ENCODE measurements at places on chromosomes 1 and 21.
A peak's percentile ranks its signal among the peaks of the same experiment; 100 is the strongest.

- no peak for DNase-seq
These were observed 414.0 kb upstream of the KAZN start for GRCh38 chr1:14184454-14184853.

DNA sequence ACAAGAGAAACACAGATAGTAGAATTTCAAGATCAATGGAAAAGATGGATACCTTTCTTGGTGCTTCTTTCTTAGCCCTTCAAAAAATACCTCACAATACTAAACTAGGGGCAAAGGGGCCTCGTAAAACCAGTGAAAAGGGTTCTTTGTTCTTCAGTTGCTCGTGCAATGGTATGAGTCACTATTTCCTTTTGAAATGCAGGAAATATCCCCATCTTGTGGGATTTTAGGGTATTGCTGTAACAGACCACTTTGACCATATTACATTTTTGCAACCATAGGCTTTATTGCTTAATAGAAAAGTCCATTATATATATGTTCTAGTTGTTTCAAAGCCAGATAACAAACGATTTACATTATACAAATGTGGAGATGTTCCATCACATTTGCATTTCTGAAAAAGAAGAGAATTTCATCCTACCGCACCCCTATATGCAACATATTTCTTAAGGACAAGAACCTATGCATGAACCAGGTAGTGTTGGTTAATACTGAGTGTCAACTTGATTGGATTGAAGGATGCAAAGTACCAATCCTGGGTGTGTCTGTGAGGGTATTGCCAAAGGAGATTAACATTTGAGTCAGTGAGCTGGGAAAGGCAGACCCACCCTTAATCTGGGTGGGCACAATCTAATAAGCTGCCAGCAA is 88.6 kb upstream of the PKN2 start:
- DNase-seq, result no peak

- no peak for DNase-seq
These were observed 27.9 kb downstream of the FAAP20 start for GRCh38 chr1:2166695-2167094.

DNA sequence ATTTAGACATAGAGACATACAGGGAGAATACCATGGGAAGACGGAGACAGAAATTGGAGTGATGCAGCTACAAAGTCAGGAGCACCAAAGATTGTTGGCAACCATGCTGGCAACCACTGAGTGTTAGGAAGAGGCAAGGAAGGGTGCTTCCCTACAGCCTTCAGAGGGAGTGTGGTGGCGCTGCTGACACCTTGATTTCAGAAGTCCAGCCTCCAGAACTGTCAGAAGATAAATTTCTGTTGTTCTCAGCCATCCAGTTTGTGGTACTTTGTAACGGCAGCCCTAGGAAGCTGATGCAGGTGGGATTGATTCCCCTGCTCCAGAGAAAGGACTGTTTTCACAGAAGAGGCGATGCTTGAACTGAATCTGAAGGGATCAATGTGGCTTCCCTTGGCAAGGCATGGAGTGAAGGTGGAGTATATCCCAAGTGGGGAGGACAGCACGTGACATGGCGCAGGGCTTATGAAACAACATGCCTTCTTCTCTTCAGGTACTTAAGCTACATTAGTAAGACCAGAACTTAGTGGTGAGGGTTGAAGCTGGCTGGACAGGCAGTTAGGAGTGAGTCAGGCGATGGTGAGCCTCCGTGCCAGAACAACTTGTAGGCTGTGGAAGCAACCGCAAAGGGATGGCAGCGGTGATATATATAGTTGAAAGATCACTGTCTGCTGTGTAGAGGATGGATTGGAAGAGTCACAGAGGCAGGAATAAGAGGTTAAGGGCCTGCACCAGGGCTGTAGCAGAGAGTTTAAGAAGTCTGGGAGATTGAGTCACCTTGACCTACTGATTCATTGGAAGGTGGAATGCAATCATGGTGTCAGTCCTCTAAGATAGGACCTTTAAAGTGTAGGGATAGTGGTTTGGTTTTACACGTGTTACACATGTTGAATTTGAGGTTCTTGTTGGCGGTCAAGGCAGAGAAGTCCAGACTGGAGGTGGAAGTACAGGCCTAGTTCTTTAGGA is 2.1 kb downstream of the LEPR start:
- no peak for DNase-seq

GRCh38 chr1:201761178-201761577 is 67.8 kb upstream of the IPO9 start:
- DNase-seq, result no peak

DNA sequence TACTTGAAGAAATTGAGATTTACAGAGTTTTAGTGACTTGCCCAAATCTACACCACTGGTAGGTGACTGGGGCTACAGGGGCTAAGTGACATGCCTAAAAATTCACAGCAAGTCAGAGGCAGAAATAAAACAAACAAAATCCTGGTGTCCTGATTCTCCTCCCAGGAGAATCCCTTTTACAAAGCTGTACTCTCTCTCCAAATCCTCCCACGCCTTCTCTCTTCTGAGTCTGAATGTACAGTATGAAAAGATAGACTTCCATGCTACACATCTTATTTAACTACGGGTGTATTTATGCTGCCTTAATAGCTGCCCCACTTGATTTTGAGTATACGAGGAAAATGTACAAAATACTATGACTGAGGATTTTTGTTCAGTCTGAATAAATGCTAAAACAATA is 65.4 kb downstream of the SGIP1 start:
- no peak for DNase-seq

DNA sequence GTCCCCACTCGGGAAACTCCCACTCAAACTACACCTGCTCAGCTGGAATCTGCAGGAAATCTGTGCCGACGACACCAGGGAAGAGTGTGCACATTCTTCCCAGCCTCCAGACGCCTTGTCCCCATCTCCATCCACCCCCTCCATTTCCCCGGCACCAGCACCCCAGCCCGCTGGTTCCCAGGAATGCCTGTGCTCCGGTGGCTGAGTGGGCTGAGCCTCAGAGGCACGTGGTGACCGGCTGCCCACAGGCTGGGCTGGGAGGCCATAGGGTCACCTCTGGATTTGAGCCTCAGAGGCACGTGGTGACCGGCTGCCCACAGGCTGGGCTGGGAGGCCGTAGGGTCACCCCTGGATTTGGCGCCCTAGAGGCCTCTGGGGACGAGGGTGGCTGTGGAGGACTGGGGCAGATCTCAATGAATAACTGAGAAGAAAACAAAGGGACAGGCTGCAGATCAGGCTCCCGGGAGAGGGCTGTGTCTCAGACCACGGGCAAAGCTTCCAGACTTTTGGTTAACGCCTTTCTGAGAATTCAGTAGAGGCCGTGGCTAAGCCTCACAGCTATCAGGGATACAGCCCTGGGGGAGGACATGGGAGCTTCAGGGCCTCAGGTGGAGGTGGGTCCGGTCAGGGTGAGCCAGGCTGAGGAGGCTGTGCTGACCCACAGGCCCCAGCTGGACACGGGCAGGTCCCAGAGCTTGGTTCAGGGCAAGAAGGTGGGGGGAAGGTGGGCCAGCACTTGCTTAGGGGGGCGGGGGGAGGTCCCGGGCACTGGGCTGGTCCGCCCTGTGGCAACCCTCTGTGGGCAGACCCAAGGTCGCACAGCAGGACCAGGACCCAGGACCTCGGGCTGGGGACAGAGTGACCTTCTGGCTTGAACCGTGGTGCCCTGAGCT is 17.3 kb upstream of the TTLL10 start:
- no peak for DNase-seq

DNA sequence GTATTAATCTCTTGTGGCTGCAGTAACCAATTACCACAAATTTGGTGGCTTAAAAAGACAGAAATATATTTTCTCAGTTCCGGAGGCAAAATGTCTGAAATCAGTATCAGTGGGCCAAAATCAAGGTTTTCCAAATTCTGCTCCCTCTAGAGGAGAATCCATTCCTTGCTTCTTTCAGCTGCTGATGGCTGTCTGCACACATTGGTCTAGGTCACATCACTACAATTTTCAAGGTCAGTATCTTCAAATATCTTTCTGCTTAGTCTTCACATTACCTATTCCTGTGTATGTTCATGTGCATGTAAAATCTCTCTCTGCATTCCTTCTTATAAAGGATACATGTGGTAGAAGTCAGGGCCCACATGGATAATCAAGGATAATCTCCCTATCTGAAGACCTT is 999.4 kb downstream of the KCNT2 start:
- no peak for DNase-seq

DNA sequence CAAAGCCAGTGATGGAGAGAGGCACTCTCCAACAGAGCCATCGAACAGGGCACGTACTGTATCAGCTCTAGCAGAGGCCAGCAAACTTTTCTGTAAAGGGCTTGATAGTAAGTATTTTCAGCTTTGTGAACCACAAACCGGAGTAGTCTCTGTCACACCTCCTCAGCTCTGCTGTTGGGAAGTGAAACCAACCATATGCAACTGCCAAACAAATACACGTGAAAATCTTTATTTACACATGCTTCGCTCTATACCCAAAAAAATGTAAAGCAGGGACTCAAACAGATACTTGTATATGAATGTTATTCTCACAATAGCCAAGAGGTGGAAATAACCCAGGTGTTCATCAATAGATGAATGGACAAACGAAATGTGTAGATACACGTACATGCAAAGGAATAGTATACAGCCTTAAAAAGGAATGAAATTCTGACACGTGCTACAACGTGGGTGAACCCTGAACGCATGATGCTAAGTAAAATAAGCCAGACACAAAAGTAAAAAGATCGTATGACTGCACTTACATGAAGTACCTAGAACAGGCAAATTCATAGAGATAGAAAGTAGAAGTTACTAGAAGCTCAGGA is 39.0 kb downstream of the SETD4 start:
- DNase-seq, result no peak

DNA sequence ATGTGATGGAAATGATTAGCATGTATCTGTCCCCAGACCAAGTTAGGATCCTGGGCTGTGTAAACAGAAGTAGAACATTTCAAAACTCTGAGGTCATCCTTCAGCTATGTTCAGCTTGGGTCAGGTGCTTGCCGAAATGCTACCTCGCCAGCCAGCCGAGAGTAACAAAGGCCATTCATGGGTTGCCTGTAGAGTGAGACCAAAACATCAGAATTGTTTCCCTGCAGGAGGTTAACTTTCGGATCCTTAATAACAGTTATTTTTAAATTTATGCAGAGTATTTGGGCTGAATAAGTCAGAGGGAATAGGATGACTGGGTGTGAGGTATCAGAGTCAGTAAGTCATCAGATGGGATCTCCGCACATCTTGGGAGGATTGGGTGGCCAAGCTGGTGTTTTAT is 35.6 kb downstream of the SMYD2 start:
- DNase-seq, result no peak

GRCh38 chr1:86739648-86740509 is 35.5 kb downstream of the SH3GLB1 start:
- no peak for DNase-seq

DNA sequence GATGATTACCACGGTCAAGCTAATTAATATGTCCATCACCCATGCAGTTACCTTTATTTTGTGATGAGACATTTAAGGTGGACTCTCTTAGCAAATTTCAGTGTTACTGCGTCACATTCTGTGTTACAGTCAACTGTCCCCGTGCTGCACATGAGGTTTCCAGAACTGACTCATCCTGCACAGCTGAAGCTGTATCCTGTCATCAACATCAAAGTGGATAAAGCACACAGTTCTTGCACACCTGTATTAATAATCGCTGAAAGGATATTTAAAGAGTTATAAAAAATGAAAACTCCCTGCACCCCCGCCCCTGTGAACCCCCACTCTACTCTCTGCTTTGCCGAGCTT is 3.4 kb upstream of the KRTAP10-5 start:
- no peak for DNase-seq

DNA sequence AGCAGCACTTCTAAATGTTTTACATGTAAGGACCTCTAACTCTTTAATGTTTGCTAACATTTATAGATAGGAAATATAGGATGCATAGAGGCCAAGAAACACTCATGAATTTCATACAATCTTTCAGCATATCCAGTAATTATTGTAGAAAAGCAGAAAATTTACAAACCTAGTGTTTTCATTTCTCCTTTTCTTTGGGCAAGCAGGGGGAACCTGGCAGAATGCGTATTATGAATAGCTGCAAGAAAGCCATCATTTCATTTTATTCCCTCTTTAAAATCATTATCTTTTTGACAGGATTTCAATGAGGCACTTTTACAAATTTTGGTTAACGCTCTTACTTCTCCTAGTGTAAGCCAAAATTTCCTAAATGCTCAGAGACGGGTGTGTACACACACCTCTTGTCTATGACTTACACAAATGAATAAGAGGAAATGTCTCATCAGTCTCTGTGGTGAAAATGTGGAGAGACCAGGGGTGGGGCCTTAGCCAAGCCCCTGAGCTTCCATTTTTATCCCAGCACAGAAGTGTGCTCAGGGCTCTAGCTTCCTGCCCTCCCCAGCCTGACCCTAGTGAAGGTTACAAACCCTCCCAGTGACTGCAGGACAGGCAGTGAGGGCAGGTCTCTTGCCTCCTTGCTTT is 91.6 kb downstream of the LRRC8C start:
- DNase-seq, result peak; percentile 38

DNA sequence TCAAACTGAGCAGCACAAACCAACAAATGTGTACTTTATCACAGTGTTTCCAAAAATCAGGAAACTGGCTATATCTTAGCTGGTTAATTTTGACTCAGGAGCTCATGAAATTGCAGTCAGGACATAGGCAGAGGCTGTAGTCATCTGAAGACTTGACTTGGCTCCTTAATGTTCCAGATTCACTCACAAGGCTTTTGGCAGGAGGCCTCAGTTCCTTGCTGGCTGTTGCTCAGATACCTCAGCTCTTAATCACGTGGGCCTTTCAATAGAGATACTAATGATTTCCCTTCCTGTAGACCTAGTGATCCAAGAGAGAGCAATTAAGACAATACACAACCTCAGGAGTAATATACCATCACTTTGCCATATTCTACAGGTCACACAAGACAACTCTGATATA is 537.7 kb downstream of the BRINP3 start:
- DNase-seq, result no peak

DNA sequence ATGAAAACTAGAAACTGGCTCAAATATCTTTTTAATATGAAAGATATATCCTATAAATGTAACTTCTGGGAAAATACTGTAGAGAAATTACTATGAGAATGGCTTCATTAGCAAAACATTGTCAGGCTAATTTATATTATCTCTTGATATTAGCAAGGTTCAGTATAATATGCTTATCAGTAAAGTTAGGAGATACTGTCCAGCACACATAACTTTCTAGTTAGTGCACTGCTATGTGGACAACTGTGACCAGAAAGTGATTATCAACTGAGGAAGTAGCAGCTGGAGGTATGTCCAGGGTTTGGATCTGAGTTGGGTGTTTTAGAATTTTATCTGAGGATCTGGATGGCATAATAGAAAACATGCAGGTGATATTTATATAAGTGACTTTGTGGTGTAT is 7.5 kb downstream of the LRRC8C start:
- no peak for DNase-seq
